CD4-positive, CD25-positive, alpha-beta regulatory T cell (primary cell): ENCODE measurements at places on chromosomes 4 and X. TPM values are rescaled to one million over a fixed set of nuclear protein-coding genes. Genes with fewer than 3 reads are reported as not detected.

GRCh38 chr4:116027311-116027710 is 913.9 kb upstream of the NDST4 start:
- H3K36me3 ChIP-seq, result no peaks in the 10 kb centered on the region
- no peak for DNase-seq
- no peaks in the 10 kb centered on the region for H3K27me3 ChIP-seq
- no peak overlapping the region for H3K4me3 ChIP-seq
- no peak overlapping the region for H3K27ac ChIP-seq

- H3K36me3 ChIP-seq, result no peaks in the 10 kb centered on the region
- H3K4me3 ChIP-seq, result no peak overlapping the region
- H3K4me1 ChIP-seq, result no peaks in the 10 kb centered on the region
- no peak overlapping the region for H3K27ac ChIP-seq
Observed at GRCh38 chr4:7394681-7395451, 39.9 kb downstream of the PSAPL1 start.

DNA sequence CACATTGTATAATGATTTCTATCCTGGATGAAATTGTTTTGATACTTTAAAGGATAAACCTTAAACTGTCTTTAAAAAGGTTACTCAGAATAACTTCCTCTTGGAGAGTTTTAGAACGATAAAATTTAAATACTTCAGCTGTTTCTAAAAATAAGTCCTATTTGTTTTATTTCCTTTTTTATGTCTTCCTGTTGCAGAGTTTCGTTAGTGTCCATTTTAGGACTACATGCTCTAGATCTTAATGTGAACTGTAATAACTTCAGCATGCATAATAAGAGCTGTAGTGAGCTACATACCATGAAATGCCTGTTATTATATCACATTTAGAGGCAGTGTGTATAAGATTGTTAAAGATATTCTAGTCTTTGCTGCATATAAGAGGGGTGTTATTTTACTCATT is 14.6 kb downstream of the ATP10D start:
- no peak overlapping the region for H3K4me3 ChIP-seq
- peaks cover 4% of the 10 kb centered on the region for H3K4me1 ChIP-seq
- H3K36me3 ChIP-seq, result no peaks in the 10 kb centered on the region
- no peaks in the 10 kb centered on the region for H3K27me3 ChIP-seq
- H3K27ac ChIP-seq, result no peak overlapping the region
- DNase-seq, result no peak

DNA sequence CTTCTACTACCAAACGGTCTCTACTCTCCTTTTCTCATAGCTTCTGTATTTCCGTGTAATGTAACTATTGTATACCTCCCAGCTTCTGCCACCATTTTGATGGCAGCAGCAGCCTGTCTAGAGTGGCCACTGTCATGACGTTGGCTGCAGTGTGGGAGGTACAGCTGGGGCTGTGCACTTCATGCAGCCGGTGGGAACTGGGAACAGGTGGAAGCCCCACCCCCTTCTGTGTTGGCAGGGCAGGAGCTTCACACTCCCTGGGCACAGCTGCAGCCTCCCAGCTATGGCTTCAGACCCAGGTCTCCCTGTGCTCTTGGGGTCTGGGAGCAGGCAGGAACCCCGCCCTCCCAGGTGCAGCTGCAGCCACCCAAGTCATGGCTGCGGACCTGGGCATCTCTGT is 49.8 kb upstream of the SEC24B start:
- H3K27ac ChIP-seq, result no peak overlapping the region
- no peaks in the 10 kb centered on the region for H3K36me3 ChIP-seq
- H3K4me1 ChIP-seq, result no peaks in the 10 kb centered on the region
- no peak for DNase-seq

GRCh38 chrX:20437683-20438082 is 171.0 kb upstream of the RPS6KA3 start:
- peaks cover 35% of the 10 kb centered on the region for H3K4me1 ChIP-seq
- H3K4me3 ChIP-seq, result peak overlapping the region; percentile 62
- peak; percentile 48 for DNase-seq
- no peaks in the 10 kb centered on the region for H3K27me3 ChIP-seq

EDA gene
- total RNA-seq, result 2.4 TPM

SSX4B gene
- not detected for total RNA-seq

DNA sequence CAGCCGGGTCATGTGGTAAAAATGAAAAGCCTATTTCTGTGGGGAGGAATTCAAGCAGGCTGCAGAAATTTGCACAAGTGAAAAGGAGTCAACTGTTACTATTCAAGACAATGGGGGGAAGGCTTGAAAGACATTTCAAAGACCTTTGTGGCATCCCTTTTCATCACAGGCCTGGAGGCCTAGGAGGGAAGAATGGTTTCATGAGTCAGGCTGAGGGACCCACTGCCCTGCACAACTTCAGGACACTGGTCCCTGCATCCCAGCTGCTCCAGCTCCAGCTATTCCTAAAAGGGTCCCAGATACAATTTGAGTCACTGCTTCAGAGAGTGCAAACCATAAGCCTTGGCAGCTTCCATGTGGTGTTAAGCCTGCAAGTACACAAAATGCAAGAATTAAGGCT is 85.3 kb upstream of the POU3F4 start:
- DNase-seq, result no peak
- H3K36me3 ChIP-seq, result no peaks in the 10 kb centered on the region
- no peaks in the 10 kb centered on the region for H3K27me3 ChIP-seq
- H3K27ac ChIP-seq, result no peak overlapping the region
- H3K4me3 ChIP-seq, result no peak overlapping the region

GRCh38 chr4:48939785-48940184 is 33.2 kb upstream of the OCIAD2 start:
- DNase-seq, result no peak
- H3K27me3 ChIP-seq, result peaks cover 2% of the 10 kb centered on the region
- H3K27ac ChIP-seq, result no peak overlapping the region
- H3K4me1 ChIP-seq, result peaks cover 3% of the 10 kb centered on the region

DNA sequence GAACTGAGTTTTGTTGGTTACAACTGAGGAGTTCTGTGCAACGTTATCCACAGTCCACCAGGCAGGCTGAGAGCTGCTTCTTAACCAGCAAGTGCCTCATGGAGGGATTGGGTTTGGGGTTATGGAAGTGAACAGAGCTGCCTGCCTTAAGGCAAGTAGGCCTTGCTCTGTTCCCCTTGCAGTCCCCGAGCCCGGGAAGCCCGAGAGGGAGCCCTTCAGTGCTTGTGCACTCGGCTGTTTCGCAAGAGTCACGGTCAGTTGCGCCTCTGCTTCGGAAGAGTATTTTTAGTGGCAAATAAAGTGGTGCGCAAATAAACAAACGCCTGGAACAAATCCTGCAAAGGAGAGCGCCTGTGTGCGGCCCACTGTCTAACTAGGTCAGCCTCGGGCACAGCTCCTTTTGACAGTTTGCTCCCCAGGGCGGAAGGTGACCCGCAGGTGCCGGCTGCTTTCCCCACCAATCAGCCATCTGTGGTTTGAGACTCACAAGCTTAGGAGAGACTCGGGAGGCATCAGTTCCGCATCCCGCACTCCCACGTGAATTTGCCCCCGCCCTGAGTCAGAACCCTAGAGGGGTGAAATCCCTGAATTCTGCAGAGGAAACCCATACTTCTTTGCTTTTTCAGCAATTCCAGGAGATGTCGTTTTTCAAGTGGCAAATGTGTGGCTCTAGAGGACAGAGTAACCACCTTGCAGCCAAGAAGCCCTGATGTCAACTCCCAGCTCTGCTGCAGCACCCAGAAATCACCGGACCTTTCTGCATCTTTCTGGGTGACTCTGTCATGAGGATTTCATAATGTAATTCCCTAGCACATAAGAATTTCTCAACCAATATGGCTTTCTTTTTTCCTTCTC is 56.8 kb downstream of the LGI2 start:
- no peaks in the 10 kb centered on the region for H3K36me3 ChIP-seq
- no peak overlapping the region for H3K27ac ChIP-seq
- no peaks in the 10 kb centered on the region for H3K4me1 ChIP-seq
- no peak overlapping the region for H3K4me3 ChIP-seq
- H3K27me3 ChIP-seq, result peaks cover 5% of the 10 kb centered on the region
- no peak for DNase-seq

- H3K4me1 ChIP-seq, result no peaks in the 10 kb centered on the region
- H3K27ac ChIP-seq, result no peak overlapping the region
- H3K27me3 ChIP-seq, result no peaks in the 10 kb centered on the region
- H3K36me3 ChIP-seq, result no peaks in the 10 kb centered on the region
- no peak for DNase-seq
- H3K4me3 ChIP-seq, result no peak overlapping the region
Observed at GRCh38 chr4:5199912-5200311, 148.6 kb downstream of the STK32B start.

DNA sequence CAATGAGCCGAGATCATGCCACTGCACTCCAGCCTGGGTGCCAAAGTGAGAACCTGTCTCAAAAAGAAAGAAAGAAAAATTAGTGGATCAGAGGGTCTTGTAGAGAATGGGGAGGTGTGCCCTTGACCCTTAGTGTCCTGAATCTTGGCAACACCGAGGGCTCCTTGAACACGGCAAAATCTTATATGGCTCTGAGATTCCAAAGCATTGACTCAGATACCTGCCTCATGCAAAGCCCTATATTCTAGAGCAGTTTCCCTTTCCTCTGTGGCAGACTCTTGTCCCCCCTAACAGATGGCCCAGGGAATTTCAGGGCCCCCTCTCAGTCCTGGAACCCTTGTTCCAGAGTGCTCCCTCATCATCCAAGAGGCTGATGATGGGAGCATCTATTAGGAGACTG is 6.8 kb downstream of the CLDN2 start:
- no peaks in the 10 kb centered on the region for H3K36me3 ChIP-seq
- no peak overlapping the region for H3K4me3 ChIP-seq
- no peak for DNase-seq
- no peaks in the 10 kb centered on the region for H3K4me1 ChIP-seq
- no peaks in the 10 kb centered on the region for H3K27me3 ChIP-seq

GRCh38 chr4:185945252-185945651 is 123.7 kb upstream of the TLR3 start:
- DNase-seq, result no peak
- H3K4me3 ChIP-seq, result no peak overlapping the region
- no peak overlapping the region for H3K27ac ChIP-seq
- no peaks in the 10 kb centered on the region for H3K36me3 ChIP-seq
- H3K4me1 ChIP-seq, result no peaks in the 10 kb centered on the region

GRCh38 chrX:103791826-103792485 is 15.3 kb downstream of the PLP1 start:
- DNase-seq, result no peak
- H3K4me3 ChIP-seq, result no peak overlapping the region
- H3K27ac ChIP-seq, result no peak overlapping the region

HMGN5 gene
- 0.84 TPM for total RNA-seq

- H3K36me3 ChIP-seq, result no peaks in the 10 kb centered on the region
- H3K27me3 ChIP-seq, result no peaks in the 10 kb centered on the region
- H3K4me3 ChIP-seq, result no peak overlapping the region
- DNase-seq, result no peak
- no peaks in the 10 kb centered on the region for H3K4me1 ChIP-seq
Observed at GRCh38 chrX:140712413-140713173, 3.0 kb downstream of the LINC00632 start.

- no peaks in the 10 kb centered on the region for H3K27me3 ChIP-seq
- no peak overlapping the region for H3K27ac ChIP-seq
- H3K4me3 ChIP-seq, result no peak overlapping the region
- no peaks in the 10 kb centered on the region for H3K36me3 ChIP-seq
- no peaks in the 10 kb centered on the region for H3K4me1 ChIP-seq
Observed at GRCh38 chr4:27692158-27692557, 831.5 kb downstream of the STIM2 start.

DNA sequence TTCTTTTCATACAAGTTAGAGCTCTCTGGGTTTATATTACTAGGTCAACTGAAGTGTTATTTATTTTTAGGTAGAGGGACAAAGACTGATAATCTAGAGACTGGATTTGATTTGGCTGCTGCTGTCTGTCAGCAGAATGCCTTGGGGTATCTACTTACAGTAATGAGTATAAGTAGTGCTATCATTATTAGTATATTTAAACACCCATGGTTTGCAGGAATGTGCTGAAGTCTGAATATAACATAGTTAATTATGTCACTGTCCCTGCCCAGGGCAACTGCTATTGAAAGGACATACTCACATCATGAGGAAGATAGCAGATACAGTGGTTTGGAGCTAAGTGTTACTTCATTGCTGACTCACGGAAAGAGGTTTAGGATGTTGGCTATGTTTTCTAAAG is 76.2 kb downstream of the PRRG1 start:
- DNase-seq, result no peak
- H3K4me3 ChIP-seq, result no peak overlapping the region
- no peak overlapping the region for H3K27ac ChIP-seq
- H3K4me1 ChIP-seq, result no peaks in the 10 kb centered on the region

DNA sequence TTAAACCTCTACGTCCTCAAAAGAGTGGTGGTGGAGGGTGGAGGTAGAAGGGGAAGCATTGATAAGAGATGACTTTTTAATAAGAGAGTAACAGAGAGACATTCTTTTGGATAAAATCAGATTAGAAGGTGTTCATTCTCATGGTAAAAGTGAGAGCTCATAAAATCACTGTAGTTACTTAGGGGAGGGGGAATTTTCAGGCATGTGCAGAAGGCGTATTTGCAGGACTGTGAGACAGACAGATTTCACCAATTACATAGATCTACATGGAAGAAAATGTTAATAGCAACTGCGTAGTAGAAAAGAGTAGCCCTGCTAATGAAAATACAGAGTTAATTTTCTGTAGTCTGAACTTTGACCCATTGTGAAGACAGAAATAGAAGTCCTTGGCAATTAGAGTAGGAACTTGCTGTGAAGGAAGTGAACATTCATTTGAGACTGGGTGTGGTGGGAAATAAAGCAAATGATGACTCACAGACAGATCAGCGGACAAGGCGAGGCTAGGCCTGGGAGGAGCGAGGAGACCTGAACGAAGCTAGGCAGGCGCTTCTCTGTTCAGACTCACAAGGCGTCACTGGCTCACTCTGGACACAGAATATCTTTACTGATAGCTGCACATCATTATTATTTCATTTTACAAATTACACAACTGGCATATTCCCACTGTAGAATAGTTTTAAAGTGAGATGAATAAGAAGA is 57.2 kb upstream of the FAM9C start:
- no peaks in the 10 kb centered on the region for H3K27me3 ChIP-seq
- peaks cover 33% of the 10 kb centered on the region for H3K4me1 ChIP-seq
- peak overlapping the region; percentile 26 for H3K4me3 ChIP-seq
- H3K36me3 ChIP-seq, result no peaks in the 10 kb centered on the region
- peak; percentile 84 for DNase-seq

DNA sequence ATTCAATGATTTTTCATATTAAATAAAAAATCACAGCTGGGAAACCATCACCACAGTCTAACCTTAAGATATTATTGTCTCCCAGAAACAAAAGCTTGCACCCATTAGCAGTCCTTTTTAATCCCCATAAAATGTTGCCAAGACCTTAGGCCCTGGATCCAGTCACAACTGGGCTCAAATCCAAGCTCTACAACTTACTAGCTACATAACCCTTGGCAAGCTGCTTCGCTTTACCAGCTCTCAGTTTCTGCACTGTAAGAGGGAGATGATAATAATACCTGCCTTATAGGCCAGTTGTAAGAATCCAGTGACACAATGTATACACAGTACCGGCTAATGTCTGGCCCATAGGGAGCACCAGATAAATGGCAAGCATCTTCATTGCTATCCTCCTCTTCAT is 400.9 kb upstream of the FGF13 start:
- H3K4me1 ChIP-seq, result no peaks in the 10 kb centered on the region
- no peaks in the 10 kb centered on the region for H3K36me3 ChIP-seq
- H3K27me3 ChIP-seq, result no peaks in the 10 kb centered on the region

CCNB3 gene
- 0.07 TPM for total RNA-seq
